NCI-H1417 (cell line): ENCODE measurements at places on chromosomes 1 and 21.
A peak's percentile ranks its signal among the peaks of the same experiment; 100 is the strongest.

DNA sequence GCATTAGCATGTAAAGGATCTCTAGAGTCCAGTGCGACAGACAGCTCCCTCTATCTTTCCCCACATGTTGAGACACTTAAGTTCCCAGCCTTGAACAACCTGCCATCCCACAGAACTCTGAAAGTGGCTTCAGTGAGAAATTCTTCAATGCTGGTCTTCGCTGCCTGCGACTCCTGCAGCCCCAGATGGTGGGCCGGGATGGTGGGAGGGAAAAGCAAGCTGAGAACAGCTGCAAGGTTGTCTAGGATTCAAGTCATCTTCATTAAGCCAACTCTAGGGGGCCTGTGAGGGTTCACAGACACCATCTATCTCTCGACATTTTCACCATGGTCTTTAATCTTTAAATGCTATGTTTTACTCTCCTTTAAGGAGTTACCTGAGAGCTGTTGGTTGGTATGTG is 185.5 kb upstream of the C1orf174 start:
- no peak for DNase-seq

DNA sequence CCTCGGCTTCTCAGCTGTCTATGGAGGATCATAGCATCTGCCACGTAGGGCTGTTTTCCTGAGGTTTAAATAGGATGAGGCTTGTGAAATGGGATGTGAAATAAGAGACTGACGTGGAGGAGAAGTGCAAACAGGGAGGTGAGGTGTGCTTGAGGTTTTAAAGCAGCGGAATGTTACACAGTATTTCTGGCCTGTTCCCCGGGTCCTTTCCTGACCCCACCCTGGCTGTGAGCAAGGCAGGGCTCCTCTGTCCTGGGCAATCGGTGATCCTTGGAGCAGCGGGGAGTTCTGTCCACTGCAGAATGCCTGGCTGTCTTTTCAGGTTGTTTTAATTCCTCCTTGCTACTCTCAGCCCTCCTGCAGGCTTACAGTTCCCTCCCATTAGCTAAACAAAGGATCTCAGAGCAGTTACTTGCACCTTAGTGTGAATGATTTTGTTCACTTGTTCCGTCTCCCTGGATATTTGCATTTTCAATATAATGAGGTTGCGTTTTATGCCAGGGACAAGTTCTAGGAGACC is 38.6 kb downstream of the LHX4 start:
- DNase-seq = no peak

- DNase-seq = no peak
Observed at GRCh38 chr1:119492763-119493162, 14.2 kb upstream of the HSD3B1 start.

DNA sequence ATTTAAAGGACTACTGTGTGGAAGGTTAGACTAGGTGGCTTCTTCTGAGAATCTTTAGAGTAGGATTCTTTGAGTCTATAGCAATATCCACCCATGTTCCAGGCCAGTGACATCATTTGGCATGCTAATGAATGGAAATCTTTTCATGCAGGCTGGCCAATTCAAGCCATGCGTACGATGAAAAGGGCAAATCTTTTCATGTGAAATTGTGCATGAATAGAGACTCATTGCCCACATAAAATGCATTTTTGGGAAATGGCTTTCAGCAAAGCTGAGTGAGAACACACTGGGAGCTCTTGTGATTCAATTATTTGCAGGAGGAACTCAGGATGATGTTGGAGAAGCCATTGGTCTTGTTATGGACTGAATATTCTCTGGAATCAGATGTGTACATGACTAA is 324.9 kb upstream of the DAB1 start:
- no peak for DNase-seq

GRCh38 chr1:43331688-43332087 is 5.9 kb upstream of the MPL start:
- no peak for DNase-seq

GRCh38 chr1:32073299-32074229 is 825 bp downstream of the TMEM39B start:
- DNase-seq = peak; percentile 87

- DNase-seq = no peak
Observed at GRCh38 chr1:118337346-118337745, 152.3 kb upstream of the SPAG17 start.

DNA sequence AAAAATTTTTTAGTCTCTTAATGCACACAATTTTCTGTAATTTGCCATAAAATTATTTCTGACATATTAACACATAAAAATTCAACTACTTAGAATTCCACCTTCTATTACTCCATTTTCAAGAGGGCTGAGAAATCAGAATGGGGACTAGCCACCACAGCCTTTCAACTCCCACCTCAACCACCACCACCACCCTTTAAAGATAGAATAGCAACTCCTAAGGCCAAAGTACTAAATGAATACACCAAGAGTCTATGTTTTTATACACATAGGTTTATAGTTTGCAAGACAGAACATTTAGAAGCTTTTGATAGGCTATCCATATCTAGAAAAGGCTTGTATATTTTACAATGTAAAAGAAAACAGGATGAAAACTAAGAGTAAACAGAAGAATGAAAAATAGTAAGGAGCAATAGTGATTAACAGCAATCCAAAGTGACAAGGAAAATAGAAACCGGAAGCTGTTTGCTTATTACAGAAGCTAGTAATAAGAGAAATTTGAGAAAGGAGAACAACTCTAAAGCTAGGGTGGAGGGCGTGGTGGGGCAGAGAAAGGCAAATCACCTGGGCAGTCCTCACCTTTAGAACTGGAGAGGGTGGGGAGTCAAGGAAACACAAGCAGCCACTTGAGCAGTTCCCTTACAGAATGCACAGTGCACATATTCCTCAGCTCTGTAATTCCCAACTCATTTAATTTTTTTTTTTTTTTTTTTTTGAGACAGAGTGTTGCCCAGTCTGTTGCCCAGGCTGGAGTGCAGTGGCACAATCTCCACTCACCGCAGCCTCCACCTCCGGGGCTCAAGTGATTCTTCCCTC is 27.7 kb downstream of the EPS15 start:
- peak; percentile 19 for DNase-seq

GRCh38 chr1:241722947-241723346 is 70.9 kb downstream of the WDR64 start:
- DNase-seq = no peak

GRCh38 chr1:79042117-79042516 is 35.6 kb upstream of the ADGRL4 start:
- DNase-seq = no peak

- DNase-seq = no peak
Observed at GRCh38 chr1:176177764-176178163, 29.3 kb downstream of the COP1 start.

GRCh38 chr21:32329331-32329730 is 30.7 kb downstream of the MRAP start:
- no peak for DNase-seq

- DNase-seq = peak; percentile 96
Observed at GRCh38 chr1:161098210-161099068, at the start of gene KLHDC9. TSS of gene KLHDC9 (plus strand) at chr1:161098361. CDS start at chr1:161098536, 175 bp downstream.

DNA sequence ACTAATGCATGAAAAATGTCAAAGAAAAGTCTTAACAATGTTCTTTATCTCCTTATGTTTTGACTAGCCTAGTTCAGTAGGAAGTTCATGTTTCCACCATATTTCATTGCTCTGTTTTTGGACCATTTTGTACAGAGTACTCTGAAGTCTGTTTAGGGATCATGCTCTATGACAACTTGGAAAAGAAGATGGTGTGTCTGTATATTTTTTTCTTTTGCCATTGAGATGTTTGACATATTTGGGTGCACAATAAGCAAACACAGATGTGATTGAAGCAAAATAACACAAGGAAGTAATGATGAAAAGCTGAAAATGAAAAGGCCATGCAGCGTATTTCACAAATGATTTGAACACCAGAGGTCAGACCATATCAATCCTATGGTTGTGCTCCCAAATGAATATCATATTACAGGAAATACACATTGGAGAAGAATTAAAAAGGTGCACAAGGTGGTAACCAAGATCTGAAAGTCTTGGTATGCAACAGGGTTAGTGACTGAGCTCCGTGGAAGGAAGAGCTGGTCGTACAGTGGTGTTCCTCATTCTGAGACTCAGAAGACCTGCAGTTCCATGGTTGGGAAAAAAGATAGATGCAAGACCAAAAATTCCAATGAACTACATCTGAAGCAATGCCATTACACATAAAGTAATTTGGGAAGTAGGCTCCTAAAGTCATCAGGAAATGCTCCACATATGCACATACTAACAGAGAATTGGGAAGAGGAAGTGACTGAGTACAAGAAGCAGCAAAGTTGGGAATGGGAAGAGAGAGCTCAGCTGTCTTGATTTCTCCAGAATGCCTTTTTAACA is 463.5 kb downstream of the LMO4 start:
- no peak for DNase-seq

DNA sequence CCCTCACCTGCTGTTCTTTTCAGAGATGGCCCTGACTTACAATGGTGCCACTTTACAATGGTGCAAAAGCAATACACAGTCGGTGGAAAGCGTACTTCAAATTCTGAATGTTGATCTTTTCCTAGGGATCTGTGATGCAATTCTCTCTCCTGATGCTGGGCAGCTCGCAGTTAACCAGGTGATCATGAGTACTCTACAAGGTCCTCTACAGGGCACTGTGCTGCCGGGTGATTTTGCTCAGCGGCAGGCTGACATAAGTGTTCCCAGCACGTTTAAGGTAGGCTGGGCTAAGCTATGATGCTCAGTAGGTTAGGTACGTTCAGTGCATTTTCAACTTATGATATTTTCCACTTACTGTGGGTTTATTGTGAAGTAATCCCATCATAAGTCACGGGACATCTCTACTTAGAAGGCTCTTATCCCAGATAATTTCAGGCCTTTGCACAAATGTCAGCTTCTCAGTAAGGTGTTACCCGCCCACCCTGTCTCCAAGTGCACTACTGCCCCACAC is 126.5 kb downstream of the KCNN3 start:
- DNase-seq = peak; percentile 92

DNA sequence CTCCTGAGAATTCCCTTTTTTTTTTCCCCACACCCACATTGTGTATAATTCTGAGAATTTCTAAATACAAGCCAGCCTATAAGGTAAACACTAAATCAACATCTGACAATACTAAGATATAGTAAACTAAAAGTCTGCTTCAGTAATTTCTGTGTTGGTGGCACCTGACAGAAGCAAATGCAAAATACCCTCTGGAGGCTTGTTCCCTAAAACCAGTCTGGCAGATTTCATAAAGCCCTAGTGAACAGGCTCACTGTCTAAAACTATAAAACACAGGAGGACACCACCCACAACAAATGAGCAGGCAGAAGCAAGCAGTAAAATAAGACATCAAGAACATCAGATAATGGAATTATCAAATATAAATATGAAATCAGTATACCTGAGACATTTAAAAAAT is 11.5 kb downstream of the TRIM33 start:
- DNase-seq = no peak

- DNase-seq = no peak
Observed at GRCh38 chr1:18412882-18413353, 67.8 kb upstream of the KLHDC7A start.

DNA sequence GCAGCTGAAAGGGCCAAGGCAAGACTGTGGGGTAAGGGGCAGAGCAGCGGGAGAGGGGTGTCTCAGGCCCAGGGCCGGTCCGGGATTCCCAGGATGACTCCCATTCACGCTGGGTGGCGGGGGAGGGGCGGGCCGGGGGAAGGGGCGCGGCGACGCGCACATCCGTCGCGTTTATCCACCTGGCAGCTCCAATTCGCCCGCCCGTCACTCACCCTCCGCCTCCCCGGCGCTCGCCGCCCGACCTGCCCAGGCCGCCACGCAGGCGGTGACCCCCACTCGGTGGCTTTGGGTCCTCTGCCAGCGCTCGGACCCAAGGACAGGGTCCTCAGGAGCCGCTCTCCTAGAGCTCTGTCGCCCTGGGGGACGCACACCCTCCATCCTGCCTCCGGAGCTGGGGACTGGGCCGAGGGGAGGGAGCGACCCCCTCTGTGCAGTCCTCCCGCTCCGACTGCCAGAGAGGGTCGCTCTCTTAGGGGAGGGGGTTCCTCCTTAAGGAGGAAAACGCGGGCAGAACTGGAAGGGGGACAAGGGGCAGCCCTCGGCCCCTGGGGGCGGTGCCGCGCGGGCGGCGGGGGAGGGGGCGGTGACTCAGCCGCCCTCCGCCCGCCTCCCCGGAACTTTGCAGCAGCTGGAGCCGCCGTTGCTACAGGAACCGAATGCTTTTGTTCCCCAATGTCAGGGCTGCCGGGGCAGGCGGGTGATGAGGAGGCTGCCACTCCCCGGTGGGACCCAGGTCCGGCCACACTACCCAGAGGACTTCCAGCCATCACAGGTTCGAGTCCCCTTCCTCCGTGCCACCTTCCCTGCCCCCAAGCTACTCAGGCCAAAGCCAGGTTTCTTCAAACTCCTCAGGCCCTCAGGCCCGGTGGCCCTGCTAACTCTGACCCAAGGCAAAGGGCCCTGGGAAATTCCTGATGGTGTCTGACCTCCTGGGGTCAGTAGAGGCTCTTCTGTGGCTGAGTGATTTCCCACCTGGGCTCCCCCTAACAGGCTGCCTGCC is 3.4 kb downstream of the ADGRB2 start:
- peak; percentile 82 for DNase-seq

- DNase-seq = no peak
Observed at GRCh38 chr1:92817137-92817697, 14.6 kb upstream of the RPL5 start.

DNA sequence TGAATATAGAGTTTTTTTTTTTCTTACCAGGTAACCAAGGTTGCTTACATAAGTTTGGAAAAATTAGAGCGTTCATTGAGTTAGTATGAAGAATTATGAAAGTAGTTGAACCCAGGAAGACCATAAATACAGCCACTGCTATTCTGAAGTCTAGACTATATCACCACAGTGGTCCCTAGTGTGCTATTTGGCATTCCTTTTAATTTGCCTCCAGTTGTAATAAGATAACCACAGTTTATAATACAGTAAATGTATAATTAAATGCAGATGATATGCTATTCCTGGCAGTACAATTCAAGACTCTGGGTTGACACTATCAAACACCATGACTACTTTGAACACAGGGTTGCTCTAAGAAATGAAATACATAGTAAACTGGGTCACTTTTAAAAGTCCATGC is 270.5 kb downstream of the BRINP2 start:
- DNase-seq = no peak

DNA sequence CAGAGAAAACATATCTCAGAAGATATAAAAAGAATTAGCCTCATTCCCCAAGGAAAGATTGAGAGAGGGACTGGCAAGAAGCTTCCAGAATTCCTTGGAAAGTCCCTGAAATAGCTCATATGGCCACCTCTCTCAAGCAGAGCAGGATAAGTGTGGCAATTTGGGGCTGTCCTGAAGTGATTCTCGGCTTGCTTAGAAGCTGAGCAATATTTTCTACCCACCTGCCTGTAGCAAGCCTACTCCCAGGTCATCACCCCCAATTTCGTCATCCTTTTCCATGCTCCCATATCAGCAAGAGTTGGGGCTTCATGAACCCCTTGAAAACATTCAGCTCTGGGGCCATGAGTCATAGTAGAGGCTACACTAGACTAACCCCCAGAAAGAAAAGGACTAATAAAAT is 131.5 kb downstream of the PLPP3 start:
- DNase-seq = no peak

GRCh38 chr1:75952016-75952415 is 19.8 kb upstream of the ASB17 start:
- DNase-seq = no peak

GRCh38 chr1:24764439-24764838 is 19.2 kb downstream of the CLIC4 start:
- DNase-seq = no peak
